ENCODE measurements at places on chromosomes 1 and 21.

- peak; percentile 86 for DNase-seq
Observed at GRCh38 chr1:153288634-153289275, 24.0 kb downstream of the PGLYRP3 start.

DNA sequence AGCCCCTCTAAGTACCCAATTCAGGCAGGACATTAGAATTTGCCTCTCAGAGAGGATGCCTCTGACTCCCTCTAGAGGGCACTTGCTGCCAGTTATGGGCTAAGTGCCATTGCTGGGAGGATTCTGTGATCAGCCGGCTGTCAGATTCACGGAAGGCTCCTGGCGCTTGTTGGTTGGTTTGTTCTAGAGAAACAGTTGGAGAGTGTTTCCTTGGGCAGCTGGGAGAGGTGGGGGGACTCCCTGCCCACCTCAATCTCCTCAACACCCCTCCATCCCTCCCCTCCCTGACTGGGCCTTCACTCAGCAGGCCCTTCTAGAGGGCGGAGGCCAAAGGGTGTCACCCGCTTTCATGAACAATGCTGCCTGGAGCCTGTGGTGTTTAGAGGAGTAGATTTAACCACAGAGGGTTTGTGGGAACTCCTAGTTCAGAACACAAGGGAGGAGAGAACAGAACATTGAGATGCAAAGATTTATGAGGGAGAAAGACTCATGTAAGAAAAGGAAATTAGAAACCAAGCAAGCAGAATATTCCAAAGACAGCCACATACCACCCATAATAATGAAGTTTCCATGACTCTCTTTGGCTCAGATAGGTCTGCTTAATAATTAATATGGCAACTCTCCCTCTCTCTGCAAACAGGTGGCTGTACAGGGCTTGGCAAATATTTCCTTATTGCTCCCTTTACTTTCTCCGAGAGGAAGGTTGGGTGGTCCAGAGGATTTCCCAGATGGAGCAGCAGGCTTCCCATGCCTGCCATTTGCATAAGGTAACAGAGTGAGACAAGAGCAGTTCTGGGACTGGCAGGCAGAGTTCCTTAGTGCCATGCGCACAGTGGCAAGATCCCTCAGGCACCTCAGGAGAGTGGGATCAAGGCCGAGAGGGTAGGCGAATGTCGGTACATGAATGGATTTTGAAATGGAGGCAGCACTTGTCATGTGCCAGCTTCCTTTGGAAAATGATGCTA lies 30.0 kb upstream of the ACP6 start:
- DNase-seq: peak; percentile 81

DNA sequence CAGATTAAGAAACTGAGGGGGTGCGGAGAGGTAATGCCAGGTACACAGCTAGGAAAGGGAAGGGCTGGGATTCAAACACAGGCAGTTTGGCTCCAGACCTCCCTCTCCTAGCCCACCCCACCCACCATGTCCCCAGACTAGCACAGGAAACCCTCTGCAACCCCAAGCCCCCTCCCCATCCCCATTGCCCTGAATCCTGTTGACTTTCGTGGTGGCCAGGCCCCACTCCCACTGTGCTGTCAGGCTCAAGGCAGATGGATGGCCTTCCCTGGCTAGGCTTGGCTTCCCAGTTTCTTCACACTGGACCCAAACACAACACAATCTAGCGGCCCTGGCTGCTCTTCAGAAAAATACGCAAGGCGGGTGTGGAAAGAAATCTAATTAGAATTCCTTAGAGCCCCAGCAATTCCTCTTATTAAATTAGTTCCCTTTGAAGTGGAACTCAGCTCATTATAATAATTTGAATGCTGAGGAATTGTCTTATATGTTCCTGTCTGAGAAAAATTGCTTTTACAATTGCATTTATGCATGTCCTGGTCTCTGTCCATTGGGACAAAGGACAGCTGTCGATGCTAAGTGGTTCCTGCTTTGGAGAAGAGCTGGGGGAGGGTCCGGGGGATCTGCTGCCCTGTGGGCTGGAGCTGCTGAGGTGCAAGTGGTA lies 97.4 kb downstream of the SYF2 start:
- DNase-seq: no peak

DNA sequence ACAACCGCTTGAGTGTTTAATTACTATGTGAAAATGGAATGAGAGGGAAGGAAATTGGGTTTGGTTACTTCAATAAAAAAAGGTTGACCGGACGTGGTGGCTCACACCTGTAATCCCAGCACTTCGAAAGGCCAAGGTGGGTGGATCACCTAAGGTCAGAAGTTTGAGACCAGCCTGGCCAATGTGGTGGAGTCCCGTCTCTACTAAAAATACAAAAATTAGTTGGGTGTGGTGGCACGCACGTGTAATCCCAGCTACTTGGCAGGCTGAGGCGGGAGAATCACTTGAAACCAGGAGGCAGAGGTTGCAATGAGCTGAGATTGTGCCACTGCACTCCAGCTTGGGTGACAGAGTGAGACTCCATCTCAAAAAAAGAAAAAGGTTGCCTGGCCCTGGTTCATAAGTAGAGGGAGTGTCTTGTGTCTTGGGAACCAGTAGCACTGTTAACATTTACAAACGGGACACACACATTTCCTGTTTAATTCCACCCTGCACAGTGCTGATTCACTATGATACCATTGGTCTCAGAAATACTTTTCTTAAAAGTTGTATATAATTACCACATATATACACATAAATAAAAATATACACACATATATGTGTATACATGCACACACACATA lies 27.6 kb upstream of the CLDN14 start:
- DNase-seq: no peak

GRCh38 chr21:32147041-32147440 lies 131.8 kb downstream of the MIS18A start:
- DNase-seq: no peak

- DNase-seq: no peak
Observed at GRCh38 chr1:231041719-231042261, 1.7 kb upstream of the FAM89A start.

DNA sequence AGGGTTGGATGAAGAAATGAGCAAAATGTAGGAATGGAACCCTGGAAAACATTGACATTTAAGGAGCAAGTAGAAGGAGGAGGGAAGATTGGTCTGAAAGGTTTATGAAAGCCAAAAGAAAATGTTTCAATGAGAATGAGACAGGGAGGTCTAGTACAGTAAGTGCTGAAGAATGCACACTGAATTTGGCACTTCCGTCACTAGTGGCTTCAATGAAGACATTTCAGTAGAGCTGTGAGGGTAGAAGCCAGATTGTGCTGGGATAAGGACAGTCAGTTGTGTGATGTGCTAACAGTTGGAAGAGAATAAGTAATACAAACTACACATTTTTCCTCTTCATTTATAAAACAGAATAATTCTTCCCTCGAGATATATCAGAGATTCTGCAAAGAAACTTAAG lies 17.1 kb downstream of the THEM4 start:
- DNase-seq: no peak

DNA sequence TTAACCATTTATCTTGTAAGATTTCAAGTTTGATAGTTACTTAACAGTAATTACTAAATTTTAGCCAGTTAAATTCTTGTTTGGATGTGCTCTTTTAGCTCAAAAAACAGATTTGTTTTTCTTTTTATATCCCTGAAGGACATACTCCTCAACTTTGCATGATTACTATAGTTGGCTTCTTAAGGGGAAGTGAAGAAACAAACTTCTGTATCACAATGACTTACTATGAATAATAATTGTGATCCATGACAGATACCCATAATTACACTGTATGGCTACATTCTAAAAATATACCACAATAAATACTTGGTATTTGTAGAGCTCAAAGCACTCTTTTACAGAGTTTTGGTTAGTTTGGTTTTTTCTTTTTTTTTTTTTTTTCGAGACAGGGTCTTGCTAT lies 55.8 kb downstream of the IARS2 start:
- DNase-seq: no peak

- DNase-seq: peak; percentile 61
Observed at GRCh38 chr1:236334893-236335545, 53.3 kb upstream of the ERO1B start.

DNA sequence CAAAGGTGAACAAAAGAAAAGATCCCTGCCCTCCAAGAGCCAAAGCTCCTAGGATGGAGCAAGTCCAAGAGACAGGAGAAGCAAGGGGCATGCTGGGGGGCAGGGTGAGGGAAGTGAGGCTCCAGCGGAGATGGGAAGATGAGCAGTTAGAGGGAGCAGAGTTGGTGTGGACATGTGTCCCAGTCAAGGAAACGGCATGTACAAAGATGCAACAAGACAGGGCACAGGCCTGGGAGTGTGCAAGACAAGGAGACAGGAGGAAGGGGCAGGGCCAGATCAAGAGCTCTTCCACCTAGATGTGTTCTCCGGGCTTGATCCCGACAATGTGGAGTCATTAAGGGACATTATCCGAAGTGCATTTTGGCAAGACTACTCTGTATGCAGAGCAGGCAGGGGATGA lies 82.1 kb downstream of the CAPZB start:
- DNase-seq: no peak

GRCh38 chr1:71850936-71851335 lies 431.4 kb downstream of the NEGR1 start:
- no peak for DNase-seq

GRCh38 chr1:207355060-207355459 lies 33.6 kb downstream of the CD55 start:
- DNase-seq: no peak

DNA sequence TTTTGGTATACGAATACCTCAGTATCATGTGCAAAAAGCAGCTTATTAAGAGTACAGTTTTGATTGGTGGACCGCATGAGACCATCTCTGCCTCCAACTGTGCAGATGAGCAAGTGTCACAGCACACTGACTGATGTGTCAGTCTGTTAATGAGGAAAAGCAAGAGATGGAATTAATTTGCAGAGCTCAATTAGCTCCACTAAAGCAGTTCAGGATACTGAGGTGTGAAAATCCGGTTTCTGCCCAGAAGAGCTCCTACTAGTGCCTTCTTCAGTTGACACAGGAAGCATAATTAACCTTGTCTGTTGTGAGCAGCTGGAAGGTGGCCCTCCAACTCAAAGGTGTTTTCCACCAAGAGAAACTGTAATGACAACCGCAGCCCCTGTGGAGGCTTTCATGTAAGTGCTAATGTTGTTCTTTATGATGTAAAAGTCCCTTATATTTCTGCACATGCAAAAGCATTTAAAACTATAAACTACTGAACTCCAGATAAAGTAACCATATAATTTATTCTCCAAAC lies 44.3 kb downstream of the PCNX2 start:
- no peak for DNase-seq

GRCh38 chr1:106952776-106953175 lies 103.7 kb upstream of the PRMT6 start:
- DNase-seq: peak; percentile 26

DNA sequence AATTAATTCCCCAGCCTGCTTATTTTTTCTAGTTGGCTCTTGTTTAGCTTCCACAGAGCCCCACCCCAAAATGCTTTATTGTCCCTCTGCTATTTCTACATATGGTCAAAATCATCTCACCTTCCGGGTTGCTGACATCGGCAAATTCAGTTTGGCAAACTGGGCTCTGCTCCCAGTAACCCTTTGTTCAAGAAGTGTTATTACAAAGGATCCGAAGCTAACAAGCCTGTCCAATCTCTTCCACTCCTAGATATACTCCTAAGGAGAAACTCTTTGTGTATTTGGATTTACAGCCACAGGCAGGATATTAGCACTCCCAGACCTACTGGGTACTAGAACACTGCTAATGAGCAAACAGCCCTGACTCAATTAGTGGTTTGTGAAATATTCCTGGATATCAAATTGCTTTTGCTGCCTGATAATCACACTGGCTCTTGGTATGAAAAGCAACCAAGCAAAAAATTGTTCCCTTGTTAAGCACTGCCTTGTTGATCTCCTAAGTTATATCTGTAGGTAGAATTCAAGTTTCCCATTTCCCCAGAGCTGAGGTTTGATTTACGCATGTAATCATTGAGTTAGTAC lies 4.0 kb downstream of the JUN start:
- peak; percentile 69 for DNase-seq

- no peak for DNase-seq
Observed at GRCh38 chr1:165988817-165989216, 161.4 kb downstream of the UCK2 start.

GRCh38 chr1:45043094-45043493 lies 31.0 kb downstream of the UROD start:
- no peak for DNase-seq

DNA sequence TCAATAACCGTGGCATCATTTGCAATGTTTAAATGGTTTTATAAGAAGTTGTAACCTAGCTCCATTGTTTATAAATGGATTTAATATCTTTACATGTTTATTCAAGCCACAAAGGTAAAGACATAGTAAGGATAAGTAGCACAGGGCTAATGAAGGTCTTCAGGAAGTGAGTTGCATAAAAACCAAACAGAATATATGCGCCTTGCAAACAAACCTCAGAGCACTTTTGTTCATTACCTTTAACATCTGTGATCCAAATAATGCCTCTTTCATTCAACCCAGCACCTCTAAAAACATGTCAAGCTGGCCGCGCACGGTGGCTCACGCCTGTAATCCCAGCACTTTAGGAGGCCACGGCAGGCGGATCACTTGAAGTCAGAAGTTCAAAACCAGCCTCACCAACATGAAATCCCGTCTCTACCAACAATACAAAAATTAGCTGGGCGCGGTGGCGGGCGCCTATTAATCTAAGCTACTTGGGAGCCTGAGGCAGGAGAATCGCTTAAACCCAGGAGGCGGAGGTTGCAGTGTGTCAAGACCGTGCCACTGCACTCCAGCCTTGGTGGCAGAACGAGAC lies 25.3 kb downstream of the BRINP3 start:
- DNase-seq: no peak

GRCh38 chr1:240212556-240212955 lies 120.9 kb downstream of the FMN2 start:
- DNase-seq: peak; percentile 30

DNA sequence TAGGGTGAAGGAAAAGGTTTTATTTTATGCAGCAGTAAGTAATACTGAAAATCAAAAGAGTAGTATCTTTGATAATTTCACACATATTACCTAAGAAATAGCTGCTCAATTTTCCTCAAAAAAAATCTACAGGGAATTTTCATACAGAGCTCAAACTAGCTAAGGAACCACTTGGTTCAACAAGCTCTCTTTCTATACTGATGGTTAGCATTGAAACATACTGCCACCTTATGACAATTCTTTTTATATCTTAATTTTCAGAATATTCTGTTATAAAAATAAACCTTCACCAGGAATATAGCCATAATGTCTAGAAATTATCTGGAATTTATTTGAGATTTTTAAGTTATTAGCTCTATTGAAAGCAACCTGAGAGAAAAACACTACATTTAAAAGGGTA lies 142.1 kb downstream of the DPYD start:
- DNase-seq: no peak

GRCh38 chr1:181506563-181507353 lies 23.4 kb downstream of the CACNA1E start:
- peak; percentile 30 for DNase-seq

Data from MCF 10A (cell line).